ENCODE measurements at places on chromosomes 16 and 17.

DNA sequence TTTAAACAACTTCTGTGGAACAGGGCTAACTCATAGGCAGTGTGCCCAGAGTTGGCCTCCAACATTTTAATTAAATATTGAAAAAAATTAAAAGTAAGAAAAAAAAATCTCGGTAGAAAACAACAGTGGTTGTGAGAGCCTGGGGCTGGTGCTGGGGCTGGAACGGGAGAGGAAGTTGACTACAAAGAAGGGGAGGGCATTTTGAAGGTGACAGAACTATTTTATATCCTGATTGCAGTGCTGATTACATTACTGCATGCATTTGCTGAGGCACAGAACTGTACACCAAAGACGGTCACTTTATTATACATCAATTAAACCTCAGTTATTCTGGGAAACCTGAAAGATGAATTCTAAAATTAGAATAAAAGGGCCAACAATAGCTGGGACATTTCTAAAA, 142.5 kb downstream of the PARN start:
- DNase-seq, result no peak

- no peak for DNase-seq
These were observed 403.1 kb upstream of the CDH11 start for GRCh38 chr16:65524997-65525396.

- no peak for DNase-seq
These were observed 23.3 kb upstream of the ANKRD40CL start for GRCh38 chr17:50790618-50791017.

- no peak for DNase-seq
These were observed 155.2 kb upstream of the EEF2KMT start for GRCh38 chr16:5252791-5253190.

GRCh38 chr17:647324-648197, 67.1 kb downstream of the VPS53 start:
- no peak for DNase-seq

DNA sequence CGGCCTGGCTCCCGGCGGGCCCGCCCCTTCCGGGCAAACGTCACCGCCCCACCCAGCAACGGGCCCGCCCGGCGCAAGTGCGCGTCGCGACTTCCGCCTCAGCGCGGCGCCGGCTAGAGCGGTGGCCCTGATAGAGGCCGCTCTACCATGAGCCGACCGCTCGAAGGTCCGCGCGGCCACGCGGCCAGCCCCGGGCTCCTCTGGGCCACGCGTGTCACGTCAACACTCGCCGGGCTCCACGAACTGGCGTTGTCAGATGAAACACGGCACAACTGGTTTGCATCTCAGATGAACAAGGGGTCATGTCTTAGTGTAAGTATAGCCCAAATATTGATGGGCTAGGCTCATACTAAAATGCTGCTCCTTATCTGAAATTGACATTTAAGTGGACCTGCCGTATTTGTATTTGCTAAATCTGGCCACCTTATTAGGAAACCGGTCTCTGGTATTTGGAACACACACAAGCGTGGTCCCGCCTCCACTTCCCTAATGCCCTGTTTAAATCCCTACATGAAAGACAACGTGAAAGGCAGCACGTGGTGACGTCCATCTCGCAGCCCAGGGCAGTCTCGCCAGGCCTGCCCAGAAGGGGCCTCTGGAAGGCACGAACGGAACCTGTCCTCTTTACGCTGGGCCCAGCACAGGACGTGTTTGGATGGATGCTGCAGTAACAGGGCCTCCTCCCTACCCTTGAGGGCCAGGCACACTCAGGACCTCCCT, at the start of gene ZNF598:
ZNF598 (minus strand) TSS at position 31 of the 720 bp plus-strand sequence.
- peak; percentile 65 for DNase-seq
